Neural progenitor cell (in vitro differentiated cells): ENCODE measurements at places on chromosomes 6 and 20.

- DNase-seq, result peak; percentile 28
- H3K4me1 ChIP-seq, result peaks cover 12% of the 10 kb centered on the region
- H3K27me3 ChIP-seq, result no peaks in the 10 kb centered on the region
- H3K4me3 ChIP-seq, result no peak overlapping the region
These were observed 47.6 kb downstream of the ZDHHC14 start for GRCh38 chr6:157428427-157429202.

GRCh38 chr6:5566718-5567117 lies 305.4 kb downstream of the FARS2 start:
- no peak overlapping the region for H3K27ac ChIP-seq
- H3K27me3 ChIP-seq, result no peaks in the 10 kb centered on the region
- H3K4me3 ChIP-seq, result no peak overlapping the region
- H3K4me1 ChIP-seq, result no peaks in the 10 kb centered on the region
- no peak for DNase-seq

GRCh38 chr6:76472858-76473257 lies 400.4 kb upstream of the IMPG1 start:
- H3K27me3 ChIP-seq, result no peaks in the 10 kb centered on the region
- no peaks in the 10 kb centered on the region for H3K4me1 ChIP-seq
- no peak for DNase-seq
- no peaks in the 10 kb centered on the region for H3K36me3 ChIP-seq

- H3K27ac ChIP-seq, result no peak overlapping the region
- no peak overlapping the region for H3K4me3 ChIP-seq
- no peaks in the 10 kb centered on the region for H3K4me1 ChIP-seq
- no peak for DNase-seq
These were observed 100.2 kb upstream of the CDYL start for GRCh38 chr6:4676016-4676415.

DNA sequence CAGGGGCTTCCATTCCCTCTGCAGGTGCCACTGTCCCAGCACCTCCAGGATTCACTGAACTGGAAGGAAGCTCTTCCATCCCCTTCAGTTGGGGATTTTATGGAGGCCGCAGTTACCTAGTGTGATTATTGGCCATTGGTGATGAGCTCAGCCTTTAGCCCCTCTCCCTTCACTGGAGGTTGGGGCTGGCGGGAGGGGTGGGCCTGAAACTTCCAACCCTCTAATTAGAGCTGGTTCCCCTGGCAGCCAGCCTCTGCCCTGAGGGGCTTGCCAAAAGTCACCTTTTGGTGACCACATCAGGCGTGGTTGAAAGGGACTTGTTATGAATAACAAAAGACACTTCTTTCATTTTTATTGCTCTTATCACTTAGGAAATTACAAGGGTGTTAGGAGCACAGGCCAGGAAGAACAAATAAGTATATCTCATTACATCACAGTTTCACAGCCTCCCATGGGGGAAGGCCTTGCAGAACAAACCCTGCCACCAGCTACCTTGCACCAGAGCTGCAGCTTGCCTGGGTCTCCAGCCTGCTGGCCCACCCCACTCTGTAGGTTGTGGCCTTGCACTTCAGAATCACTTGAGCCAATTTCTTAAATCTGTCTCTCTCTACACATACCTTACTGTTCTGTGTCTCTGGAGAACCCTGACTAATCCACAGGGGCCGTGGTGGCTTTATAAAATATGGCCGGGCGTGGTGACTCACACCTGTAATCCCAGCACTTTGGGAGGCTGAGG lies 5.0 kb downstream of the PYGB start:
- H3K27me3 ChIP-seq, result no peaks in the 10 kb centered on the region
- DNase-seq, result no peak
- peaks cover 60% of the 10 kb centered on the region for H3K4me1 ChIP-seq
- H3K27ac ChIP-seq, result no peak overlapping the region

DNA sequence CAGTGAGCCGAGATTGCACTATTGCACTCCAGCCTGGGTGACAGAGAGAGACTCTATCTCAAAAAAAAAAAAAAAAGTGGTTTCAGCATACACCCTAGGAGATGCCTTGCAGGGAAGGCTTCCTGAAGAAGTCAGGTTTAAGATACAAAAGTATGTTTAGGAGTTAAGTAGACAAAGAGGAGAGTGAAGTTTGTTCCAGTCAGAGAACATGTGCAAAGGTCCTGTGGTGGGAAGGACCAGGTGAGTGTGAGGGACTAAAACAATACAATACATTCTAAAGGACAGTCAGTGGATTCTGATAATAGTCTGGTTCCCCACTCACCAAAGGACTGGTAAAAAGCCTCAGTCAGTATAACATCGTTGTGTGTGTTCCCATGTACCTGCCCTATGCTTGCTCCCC lies 299.3 kb downstream of the HIVEP2 start:
- DNase-seq, result no peak
- no peaks in the 10 kb centered on the region for H3K27me3 ChIP-seq
- H3K36me3 ChIP-seq, result no peaks in the 10 kb centered on the region
- H3K4me1 ChIP-seq, result no peaks in the 10 kb centered on the region
- no peak overlapping the region for H3K27ac ChIP-seq

- H3K4me3 ChIP-seq, result no peak overlapping the region
- no peaks in the 10 kb centered on the region for H3K36me3 ChIP-seq
- no peak overlapping the region for H3K27ac ChIP-seq
- H3K4me1 ChIP-seq, result peaks cover 11% of the 10 kb centered on the region
These were observed 6.0 kb upstream of the PTPRA start for GRCh38 chr20:2867081-2867864.

DNA sequence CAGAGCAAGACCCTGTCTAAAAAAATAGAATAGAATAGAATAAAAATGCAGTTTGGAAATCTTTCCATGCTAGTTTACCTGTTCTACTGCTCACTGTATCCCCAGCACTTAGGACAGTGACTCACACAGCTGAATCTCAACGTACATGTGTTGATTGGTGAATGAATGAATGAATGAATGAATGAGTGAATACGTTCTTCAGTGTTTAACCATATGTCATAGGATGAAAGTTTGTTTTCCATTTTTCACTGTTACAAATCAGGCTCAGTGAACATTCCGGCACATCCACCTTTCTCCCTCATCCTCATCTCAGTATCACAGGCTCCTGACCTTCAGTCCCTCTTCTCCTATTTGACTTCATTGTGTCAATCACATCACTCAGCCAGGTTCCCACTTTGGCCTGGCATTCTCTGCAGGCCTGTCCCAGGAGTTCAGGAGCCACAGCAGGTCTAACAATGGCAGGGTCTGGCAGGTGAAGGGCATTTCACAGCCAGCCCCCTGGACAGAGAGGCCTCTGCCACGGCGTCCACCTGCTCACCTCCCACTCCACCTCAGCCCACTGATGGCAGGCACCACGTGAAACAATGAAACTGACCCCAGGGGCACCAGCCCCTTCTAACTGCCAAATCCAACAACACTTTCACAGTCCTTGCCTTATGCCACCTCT lies 7.9 kb downstream of the ZC3H12D start:
- H3K27me3 ChIP-seq, result no peaks in the 10 kb centered on the region
- H3K4me3 ChIP-seq, result no peak overlapping the region
- DNase-seq, result no peak
- no peak overlapping the region for H3K27ac ChIP-seq
- peaks cover 9% of the 10 kb centered on the region for H3K4me1 ChIP-seq

DNA sequence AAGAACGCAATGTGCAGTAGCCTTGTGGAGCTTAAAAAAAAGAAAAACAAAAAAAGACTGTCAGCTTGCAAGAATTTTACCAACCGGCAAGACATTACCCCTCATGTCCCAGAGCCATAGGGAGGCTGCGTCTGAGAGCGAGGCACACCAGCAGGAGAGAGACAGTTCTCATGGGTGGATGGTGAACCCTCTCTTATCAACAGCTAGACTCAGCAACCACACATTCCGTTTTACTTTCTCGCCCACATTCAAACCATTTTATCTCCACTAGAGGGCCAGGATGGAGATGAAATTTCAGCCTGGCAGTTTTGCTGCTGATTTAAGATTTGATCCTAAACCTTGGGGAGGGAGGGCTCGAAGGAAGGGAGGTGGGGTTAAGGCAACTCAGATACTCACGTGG lies 247.0 kb downstream of the ATXN1 start:
- peak; percentile 42 for DNase-seq
- no peaks in the 10 kb centered on the region for H3K27me3 ChIP-seq
- H3K4me1 ChIP-seq, result peaks cover 4% of the 10 kb centered on the region
- H3K27ac ChIP-seq, result no peak overlapping the region
- no peaks in the 10 kb centered on the region for H3K36me3 ChIP-seq
- no peak overlapping the region for H3K4me3 ChIP-seq

DNA sequence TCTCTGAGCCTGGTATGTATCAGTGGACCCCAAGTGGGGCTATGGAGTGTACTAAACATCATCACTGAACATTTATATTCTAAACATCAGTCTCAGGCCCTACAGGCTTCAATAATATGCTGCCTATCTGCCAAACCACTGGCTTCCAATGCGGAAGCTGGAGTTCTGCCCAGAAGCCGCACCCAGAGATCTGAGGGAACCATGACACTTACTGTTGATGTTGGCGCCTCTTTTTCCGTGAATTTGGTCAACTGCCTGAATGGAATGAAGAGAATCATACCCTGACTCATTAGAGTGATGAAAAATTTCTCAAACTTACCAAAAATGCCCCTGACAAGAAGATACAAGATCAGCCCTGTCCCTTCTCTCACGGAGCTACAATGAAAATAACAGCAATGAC lies 66.2 kb downstream of the SLC22A23 start:
- no peaks in the 10 kb centered on the region for H3K36me3 ChIP-seq
- H3K27me3 ChIP-seq, result no peaks in the 10 kb centered on the region
- no peak overlapping the region for H3K4me3 ChIP-seq
- no peak for DNase-seq

DNA sequence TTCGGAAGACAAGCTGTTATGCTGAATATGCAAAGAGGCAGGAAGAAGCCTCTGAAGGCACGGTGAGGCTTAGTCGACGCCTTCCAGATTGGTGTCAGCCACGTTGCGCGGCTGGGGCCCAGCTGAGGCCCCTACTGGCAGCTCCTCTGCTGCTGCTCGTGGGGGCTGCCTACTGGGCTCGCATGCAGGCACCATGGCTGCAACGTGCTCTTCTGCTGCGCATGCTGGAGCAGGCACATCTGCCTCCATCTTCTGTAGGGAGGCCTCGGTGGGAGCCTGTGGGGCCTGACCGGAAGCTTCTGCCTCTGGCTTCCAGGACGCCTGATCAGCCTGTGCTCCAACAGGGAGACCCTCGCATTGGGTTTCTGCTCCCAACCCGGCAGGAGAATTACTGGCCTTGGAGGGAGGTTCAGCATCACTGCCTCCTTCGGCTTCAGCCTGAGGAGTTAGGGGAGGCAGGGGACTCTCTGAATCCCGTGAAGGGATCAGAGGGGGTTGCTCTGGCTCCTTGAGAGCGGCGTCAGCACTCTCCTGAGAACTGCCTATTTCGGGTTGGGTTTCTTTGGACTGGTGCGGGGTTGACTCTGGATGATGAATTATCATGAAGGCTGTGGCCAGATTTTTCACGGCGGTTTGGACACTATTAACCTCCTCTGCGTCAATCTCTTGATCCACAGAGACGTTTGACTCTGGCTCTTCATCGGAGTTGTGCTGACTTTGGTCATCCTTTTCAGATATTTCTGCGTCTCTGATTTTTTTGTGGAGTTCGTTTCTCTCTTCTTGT lies 49.1 kb downstream of the TXLNB start:
- H3K36me3 ChIP-seq, result no peaks in the 10 kb centered on the region
- H3K4me3 ChIP-seq, result no peak overlapping the region
- no peaks in the 10 kb centered on the region for H3K4me1 ChIP-seq
- H3K27ac ChIP-seq, result no peak overlapping the region

- H3K36me3 ChIP-seq, result no peaks in the 10 kb centered on the region
- no peak overlapping the region for H3K27ac ChIP-seq
- no peak overlapping the region for H3K4me3 ChIP-seq
- no peaks in the 10 kb centered on the region for H3K27me3 ChIP-seq
- H3K4me1 ChIP-seq, result peaks cover 4% of the 10 kb centered on the region
These were observed 35.8 kb downstream of the RIPOR2 start for GRCh38 chr6:24899997-24900325.

DNA sequence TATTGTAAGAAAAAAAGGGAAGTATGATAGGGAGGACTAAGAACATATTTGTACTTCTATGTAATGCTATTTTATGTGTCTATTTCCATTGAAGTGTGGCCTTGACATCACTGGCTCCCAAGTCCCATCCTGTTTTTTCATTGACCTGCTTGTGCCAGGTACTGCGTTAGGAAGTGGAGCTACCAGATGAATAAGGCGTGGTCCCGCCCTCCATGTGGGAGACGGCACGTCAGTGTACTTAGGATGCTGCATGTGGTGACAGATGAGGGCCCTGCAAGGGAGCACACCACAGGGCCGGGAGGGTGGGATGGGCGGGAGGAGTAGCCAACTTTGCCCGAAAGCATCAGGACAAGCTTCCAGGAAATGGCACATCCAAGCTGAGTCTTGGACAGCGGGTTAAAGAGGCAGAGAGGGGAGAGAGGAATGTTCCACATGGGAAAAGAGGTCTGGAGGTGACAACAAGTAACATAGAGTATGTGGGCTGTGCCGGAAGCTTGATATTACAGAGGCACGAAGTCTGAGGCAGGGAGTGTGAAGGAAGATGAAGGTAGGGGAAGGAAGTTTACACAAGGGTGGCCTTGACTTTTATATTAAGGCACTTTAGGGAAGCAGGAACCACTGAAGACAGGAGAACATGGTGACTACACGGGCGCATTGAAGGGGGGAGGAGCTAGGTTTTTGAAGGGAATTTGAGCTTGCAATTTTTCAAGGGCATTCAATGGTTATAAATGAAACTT lies 140.6 kb downstream of the MTHFD1L start:
- H3K27ac ChIP-seq, result no peak overlapping the region
- peaks cover 20% of the 10 kb centered on the region for H3K4me1 ChIP-seq
- no peak overlapping the region for H3K4me3 ChIP-seq
- H3K36me3 ChIP-seq, result no peaks in the 10 kb centered on the region

- no peak overlapping the region for H3K27ac ChIP-seq
- H3K4me3 ChIP-seq, result no peak overlapping the region
- DNase-seq, result no peak
- no peaks in the 10 kb centered on the region for H3K27me3 ChIP-seq
These were observed 10.5 kb upstream of the CCR6 start for GRCh38 chr6:167112421-167112820.

- H3K36me3 ChIP-seq, result no peaks in the 10 kb centered on the region
- no peak overlapping the region for H3K27ac ChIP-seq
- DNase-seq, result no peak
- peaks cover 4% of the 10 kb centered on the region for H3K27me3 ChIP-seq
These were observed 94.4 kb upstream of the ZNFX1 start for GRCh38 chr20:49372095-49372734.

DNA sequence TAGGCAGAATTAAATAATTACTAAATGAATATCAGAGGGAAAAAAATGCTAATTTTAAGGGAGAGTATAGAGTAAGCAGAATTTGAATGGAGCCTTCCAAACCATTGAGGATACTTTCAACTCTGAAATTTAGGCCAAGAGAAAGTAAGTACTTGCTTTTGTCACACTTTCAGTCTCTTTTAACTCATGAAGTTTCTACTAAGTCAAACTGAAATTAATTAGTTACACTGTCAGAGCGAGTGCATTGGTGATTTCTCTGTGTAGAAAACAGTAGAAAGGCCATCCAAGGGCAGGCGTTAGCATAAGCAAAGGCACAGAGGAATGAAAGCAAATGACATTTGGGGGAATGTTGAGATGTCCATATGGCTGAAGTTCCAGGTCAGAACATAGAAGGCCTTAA lies 92.9 kb downstream of the PLEKHG1 start:
- no peaks in the 10 kb centered on the region for H3K36me3 ChIP-seq
- H3K27ac ChIP-seq, result no peak overlapping the region
- peaks cover 16% of the 10 kb centered on the region for H3K4me1 ChIP-seq
- no peak overlapping the region for H3K4me3 ChIP-seq
- no peak for DNase-seq
